ENCODE measurements at places on chromosomes 1 and 21.

- peak; percentile 57 for DNase-seq
Measured at GRCh38 chr1:155192346-155193274, 15.1 kb downstream of the THBS3 start.

- DNase-seq = no peak
Measured at GRCh38 chr1:209870151-209870831, 42.5 kb downstream of the UTP25 start.

GRCh38 chr21:36454706-36455105, 25.2 kb downstream of the CLDN14 start:
- no peak for DNase-seq

DNA sequence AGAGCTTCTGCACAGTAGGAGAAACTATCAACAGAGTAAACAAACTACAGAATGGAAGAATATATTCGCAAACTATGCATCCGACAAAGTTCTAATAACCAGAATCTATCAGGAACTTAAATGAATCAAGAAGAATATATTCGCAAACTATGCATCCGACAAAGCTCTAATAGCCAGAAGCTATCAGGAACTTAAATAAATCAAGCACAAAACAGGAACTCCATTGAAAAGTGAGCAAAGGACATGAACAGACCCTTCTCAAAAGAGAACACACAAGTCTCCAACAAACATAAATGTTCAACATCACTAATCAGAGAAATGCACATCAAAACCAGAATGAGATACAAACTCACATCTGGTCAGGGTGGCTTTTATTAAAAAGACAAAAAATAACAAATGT, 126.9 kb downstream of the VAV3 start:
- DNase-seq = no peak

DNA sequence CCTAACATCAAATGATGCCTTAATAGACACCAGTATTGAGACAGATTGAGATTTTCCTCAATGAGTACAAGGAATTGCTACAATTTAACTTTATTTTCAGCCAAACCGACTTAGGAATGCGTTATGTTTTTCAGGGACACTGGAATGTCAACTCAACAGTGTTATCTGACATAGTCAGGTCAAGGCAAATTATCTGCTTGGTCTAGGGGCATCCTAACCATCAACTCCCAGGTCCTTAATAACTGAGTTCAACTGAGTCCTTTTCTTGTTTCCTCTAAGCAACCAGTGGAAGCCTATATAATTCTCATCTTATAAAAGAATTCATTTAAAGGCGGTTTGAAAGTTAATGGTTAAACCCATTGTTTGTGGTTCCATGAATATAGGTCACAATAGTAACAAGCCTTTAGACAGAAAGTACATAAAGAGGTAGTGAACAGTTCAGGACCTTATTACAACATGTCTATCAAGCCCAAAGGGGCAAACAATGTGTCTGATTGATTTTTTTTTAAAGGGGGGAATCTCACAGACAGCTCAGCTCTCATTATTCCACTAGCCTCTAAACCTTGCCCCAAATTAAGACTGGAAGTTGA, 32.3 kb upstream of the NR5A2 start:
- no peak for DNase-seq

- DNase-seq = no peak
Measured at GRCh38 chr21:38306433-38307141, 49.8 kb downstream of the KCNJ15 start.

GRCh38 chr1:229230140-229230892, 40.6 kb upstream of the RAB4A start:
- no peak for DNase-seq

DNA sequence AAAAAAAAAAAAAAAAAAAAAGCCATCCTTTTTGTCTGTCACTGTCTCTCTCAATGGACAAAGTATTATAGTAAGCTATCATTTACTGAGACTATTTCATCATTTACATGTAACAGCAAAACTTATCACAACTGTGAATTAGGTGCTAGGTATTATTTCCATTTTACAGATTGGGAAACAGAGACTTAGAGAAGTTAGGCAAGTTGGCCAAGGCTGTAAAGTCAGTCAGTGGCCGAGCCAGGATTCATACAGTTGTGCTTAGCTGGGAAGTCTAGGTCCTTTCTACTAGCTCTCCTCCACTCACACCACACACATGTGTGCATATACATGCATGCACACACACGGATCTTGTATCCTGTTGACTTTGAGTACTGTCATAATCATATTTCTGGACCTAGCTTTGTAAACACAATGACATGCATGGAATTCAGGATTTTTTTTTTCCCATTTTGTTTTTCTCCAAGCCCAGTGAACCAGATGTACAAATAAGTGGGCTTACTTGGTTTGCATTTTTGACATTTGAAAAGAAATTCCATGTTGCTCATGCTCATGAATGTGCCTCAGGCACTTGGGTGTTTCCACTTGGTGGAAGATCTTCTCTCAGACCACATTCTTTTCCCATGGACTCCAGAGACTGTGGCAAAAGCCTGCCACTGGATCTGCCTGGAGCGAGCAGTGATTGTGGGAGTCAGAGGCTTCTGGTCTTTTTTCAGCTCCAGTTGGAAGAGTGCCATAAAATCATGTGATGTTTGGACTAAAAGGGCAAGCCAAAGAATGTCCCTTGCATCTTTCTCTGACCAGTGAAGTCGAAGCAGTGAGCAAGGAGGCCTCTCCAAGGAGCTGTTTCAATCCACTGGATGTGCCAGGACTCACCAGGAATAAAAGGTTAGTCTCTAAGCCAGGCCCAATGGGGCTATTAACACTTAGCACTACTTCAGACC, 61.7 kb upstream of the DNAJC6 start:
- no peak for DNase-seq

GRCh38 chr1:221810406-221810805, 68.5 kb upstream of the DUSP10 start:
- DNase-seq = no peak

- DNase-seq = no peak
Measured at GRCh38 chr1:222910699-222911098, 95.9 kb downstream of the DISP1 start.

GRCh38 chr1:234862360-234862943, 252.5 kb upstream of the IRF2BP2 start:
- DNase-seq = no peak

DNA sequence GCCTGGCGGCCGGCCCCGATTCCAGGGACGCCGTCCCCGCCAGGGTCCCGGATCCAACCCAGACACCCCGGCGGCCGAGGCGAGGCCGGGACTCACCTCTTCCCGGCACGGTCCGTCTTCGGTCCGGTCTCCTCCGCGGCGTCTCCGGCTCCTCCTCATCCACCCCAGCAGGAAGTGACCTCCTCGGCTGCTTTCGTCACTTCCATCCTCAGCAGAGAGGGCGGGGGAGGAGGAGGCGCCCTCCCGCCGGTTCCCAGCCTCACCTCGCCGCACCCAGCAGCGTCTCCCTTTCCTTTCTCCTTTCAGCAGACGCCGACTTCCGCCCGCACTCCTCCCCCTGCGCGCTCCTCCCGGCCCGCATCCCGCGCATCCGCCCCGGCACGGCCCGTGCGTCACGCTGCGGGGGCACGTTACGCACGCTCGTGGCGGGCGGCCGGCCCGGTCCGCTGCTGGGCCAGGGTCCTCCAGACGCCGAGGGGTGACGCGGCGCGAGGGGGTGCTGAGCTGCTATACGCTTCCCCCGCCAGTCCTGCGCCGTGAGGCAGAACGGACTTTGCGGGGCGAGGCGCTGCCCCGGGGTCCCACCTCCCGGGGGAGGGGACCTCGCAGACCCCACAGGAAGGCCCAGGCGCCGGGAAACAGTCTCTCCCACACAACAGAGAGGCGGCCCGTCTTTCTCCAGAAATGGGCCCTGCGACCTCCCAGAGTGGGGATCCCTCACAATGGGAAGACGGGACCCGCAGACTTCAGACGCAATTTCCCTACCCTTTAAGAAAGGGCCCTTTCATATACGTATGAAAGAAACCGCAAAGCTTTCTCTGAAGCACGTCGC, at the start of gene ETV3:
Gene ETV3, minus strand, starts transcription at position 176 of the 832 bp plus-strand sequence. CDS start 2,043 bp downstream, outside the sequence.
- DNase-seq = peak; percentile 90

DNA sequence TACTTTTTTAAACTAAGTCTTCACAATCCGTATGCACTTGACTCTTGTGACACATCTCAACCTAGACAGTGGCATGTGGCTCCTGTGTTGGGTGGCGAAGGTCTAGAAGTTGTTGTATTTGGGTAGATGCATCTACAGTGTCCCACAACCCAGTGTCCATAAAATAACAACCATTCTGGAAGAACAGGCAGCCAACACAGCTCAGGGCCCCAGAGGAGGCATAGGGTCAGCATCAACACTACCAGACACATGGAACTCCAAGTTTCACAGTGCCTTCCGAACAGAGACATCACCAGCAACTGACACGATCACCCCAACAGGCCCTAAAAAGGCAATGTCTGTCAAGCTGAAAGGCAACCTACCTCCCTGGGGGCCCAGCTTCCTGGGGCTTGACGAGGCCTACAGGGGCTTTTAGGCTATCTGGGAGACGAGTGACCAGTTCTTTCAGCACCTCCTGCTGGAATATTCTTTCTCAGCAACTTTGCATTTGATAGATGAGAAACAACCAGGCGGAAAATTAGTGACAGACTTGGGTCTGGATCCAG, 5.6 kb downstream of the SH3BP5L start:
- DNase-seq = no peak

- no peak for DNase-seq
Measured at GRCh38 chr1:221575605-221576004, 166.3 kb downstream of the DUSP10 start.

- DNase-seq = no peak
Measured at GRCh38 chr1:55197099-55197498, 18.1 kb downstream of the USP24 start.

DNA sequence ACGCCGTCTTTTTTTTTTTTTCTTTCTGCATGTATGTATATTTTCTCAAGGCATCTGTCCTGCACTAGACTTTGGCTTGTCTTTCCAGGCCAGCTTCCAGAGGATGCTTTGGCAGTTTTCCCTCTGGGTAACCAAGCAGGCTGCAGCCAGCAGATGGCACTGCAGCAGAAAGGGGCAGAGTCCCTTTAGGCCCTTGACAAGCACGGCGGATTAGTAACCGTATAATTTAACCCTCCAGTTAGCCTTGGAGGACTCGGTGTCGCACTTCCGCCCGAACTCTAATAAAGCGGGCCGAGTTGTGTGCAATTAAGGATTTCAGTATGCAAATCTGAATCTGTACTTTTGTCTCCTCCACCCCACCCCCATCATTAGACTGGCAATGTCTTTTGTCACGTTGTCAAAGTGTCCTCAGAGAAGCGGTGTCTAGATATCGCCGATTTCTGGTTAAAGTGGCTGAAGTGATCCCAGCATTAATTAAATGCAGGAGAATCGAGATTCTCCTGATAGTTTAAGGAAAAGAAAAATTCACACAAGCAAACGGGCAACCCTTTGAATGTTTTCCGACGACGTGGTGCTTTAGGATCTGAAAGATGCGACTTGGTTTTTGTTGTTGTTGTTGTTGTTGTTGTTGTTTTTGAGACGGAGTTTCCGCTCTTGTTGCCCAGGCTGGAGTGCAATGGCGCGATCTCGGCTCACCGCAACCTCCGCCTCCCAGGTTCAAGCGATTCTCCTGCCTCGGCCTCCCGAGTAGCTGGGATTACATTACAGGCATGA, 1.1 kb upstream of the TMEM167B start:
- peak; percentile 19 for DNase-seq

GRCh38 chr1:41919131-41919530, 409 bp upstream of the HIVEP3 start:
- DNase-seq = no peak

- DNase-seq = no peak
Measured at GRCh38 chr1:235409042-235409820, 42.0 kb downstream of the TBCE start.

DNA sequence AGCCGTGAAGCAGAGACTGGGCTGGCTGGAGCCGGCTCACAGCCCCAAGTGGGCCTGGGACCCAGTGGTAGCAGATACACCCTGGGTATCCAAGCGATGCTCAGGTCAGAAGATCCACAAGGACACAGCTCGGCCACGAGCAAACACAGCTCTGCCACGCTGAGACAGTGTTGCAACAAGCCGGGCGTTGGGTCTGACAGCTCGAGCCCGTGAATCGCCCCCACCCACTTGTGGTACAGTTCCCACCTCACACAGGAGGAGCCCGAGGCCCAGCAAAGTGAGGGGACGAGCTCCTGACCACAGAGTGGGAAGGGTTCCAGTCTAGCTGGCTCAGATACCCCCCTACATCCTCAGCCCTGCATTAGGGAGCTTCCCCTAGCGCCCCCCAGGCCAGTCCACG, 8.9 kb upstream of the PRKCZ start:
- no peak for DNase-seq

GRCh38 chr1:230609208-230609607, 33.1 kb upstream of the COG2 start:
- no peak for DNase-seq

DNA sequence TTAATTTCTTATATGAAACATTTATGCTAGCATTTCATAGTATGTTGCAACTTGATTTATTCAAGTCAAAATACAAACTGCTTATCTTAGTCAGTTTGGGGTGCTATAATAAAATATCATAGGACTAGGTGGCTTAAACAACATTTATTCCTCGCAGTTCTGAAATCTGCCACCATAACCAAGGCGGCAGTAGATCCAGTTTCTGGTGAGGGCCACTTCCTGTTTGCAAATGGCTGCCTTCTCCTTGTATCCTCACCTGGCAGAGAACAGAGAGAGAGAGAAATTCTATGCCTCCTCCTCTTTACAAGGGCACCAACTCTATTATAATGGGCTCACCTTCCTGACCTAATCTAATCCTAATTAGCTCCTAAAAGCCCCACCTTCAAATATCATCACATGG, 76.1 kb upstream of the RGS2 start:
- no peak for DNase-seq

DNA sequence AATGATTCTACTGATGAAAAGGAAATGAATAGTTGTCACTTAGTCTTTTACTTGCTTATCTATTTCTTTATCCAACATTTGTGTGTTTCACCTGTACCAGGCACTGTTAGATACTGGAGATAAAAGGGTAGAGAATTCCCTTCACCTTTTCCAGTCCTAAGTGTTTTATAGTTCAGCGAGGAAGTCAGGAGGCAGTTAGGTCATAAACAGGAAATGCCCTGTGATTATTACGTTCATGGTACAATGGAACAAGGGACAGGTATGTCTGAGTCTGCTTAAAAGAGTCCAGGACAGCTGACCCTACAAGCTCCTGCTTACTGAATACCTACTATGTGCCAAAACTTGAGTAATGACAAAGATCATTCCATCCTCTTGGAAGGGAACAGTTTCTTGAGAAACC, 77.8 kb downstream of the TNR start:
- no peak for DNase-seq

DNA sequence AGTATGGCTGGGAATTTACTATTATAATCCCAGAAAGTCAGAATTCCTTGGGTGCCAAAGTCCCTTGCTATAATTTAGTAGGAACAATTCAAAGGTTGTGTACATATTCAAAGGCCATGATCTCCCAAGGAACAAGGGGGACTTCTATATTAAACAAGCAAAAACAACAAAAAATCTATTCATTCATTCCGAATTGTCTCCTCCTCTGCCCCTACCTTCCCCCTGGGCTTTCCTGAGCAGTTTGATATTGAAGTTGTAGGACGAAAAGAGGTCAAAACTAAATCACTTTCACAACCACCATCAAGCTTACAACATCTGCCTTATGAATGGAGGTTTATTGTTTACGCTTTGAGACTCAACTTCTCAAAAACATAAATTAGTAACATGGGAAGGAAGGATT, 35.3 kb upstream of the SOD1 start:
- DNase-seq = no peak

- no peak for DNase-seq
Measured at GRCh38 chr1:43387976-43388599, 1.5 kb downstream of the MED8 start.

GRCh38 chr1:229124520-229125124, 146.3 kb upstream of the RAB4A start:
- DNase-seq = no peak

- DNase-seq = peak; percentile 51
Measured at GRCh38 chr1:246214708-246215509, 292.2 kb downstream of the SMYD3 start.

- peak; percentile 73 for DNase-seq
Measured at GRCh38 chr1:39525366-39526165, 34.1 kb downstream of the BMP8A start.

All from CD4-positive, alpha-beta T cell treated with Interferon gamma for 1 hour (primary cell).